Kidney capillary endothelial cell (primary cell): ENCODE measurements at places on chromosomes 6 and 20.

DNA sequence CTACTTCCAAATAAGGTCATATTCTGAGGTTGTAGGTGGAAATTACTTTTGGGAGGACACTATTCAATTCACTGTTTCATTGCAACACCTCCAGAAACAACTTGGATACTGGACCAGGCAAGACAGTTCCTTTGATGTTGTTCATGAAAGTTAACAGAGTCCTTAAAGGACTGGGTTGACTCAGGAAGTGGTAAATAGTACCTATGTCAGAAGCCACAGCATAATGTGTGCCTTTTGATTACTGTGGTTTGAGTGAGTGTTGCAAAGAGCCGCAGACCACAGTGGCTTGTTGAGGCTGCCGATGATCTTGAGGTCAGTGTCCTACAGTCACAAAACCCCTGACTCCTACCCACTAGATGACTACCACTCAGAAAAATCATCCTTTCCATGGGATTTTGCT, 10.9 kb downstream of the IL20RA start:
- no peak for DNase-seq

- no peak for DNase-seq
These were observed 240.8 kb downstream of the PLCB1 start for GRCh38 chr20:8372824-8373380.

DNA sequence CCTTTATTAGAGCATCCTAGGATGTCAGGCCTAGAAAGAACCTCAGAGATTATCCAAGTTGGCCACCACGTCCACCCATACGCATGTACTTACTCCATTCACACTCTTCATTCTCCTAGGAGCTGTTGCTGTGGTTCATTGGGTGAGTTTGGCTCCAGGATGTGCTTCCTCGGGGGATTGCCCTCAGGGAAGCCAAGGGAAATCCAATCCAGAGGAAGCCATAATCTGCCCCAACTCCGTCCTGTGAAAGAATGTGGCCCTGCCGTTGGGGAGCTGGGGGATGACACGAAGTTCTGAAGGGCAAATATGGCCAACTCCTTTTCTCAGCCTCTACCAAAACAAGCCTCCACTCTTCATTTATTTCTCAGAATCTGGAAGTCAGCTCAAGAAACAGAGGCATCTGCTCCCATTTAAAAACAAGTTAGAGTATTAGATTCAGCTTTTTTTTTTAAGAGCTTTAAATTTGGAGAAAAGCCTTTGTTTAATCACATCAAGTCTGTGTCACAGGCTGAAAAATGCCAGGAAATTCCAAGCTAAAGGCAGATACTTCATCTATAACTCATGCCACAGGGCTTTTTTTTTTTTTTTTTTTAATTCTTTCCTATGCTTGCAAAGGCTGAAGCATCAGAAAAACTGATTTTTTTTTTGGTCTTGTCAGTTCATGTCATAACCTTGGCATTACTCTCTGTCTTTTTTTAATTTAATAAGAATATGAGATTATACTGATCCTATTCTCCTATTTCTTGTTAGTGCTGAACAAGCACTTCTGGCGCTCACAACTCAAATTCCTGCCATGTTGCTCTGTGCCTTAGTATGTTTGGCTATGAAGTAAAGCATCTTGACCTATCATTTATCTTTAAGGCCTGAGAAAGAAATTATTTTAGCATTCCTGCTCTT, 480.9 kb upstream of the MARCKS start:
- DNase-seq = peak; percentile 63

DNA sequence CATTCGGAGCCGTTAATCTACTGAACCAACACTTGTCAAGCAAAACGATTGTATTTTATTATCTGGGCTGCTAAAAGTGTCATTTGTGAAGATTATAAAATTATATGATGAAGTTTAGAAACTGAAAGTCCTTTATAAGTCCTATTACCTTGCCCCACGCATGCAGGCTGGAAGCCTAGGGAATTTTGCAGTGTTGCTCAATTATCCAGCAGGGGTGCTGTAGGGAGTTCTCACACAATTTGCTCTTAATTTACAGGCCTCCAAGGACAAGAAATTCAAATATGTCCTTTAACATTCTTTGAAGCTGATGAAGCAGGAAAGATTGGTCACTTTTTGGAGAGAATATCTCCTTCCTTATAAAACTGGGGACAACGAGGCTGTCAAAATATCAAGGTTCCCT, 368.9 kb downstream of the LMBRD1 start:
- no peak for DNase-seq

DNA sequence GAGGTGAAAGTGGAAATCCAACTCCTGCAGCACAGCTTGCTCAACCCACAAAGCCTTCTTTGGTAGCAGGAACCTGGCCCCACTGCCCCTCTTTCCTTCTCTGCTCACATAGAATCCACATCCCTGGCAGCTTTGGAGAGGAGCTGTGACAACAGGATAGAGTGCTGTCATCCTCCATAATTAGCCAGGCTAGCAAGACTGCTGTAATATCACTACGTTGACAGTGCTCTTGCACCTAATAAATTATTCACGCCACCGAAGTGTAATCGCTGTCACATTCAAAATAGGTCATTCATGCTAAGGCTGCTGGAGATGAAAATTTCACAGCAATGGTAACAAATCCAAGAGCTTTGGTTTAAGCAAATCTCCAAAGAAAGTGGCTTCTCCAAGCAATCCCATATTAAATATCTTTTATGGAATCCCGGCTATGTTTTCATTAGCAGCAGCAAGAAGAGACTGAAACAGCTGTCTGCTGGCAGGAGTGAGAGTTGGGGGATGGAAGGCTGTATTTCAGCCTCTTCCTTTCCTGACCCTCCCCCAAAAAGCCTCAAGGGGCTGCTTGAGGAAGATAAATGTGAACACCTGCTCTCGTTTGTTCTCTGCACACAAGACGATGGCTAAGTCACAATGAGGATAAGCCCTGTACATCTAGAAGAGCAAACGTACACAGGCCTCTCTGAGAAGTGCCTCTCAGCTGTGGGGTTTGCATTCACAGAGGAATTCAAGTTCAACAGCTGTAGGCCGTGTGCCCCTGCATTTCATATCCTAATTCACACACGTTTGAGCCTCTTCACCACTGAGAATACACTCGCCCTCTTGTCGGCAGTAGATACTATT, 16.5 kb downstream of the RIPOR2 start:
- DNase-seq = no peak

DNA sequence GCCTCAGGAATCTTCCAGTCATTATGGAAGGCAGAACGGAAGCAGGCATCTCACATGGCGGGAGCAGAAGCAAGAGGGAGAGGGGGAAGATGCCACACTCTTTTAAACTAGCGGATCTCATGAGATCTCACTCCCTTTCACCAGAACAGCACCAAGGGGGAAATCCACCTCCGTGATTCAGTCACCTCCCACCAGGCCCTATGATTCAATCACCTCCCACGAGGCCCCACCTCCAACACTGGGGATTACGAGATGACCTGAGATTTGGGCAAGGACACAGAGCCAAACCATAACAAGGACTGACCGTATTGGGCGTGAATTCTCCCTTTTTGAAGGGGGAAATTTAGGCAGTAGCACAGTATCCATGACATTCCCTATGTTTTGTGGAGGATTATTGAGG, 88.8 kb downstream of the TMEM170B start:
- no peak for DNase-seq

DNA sequence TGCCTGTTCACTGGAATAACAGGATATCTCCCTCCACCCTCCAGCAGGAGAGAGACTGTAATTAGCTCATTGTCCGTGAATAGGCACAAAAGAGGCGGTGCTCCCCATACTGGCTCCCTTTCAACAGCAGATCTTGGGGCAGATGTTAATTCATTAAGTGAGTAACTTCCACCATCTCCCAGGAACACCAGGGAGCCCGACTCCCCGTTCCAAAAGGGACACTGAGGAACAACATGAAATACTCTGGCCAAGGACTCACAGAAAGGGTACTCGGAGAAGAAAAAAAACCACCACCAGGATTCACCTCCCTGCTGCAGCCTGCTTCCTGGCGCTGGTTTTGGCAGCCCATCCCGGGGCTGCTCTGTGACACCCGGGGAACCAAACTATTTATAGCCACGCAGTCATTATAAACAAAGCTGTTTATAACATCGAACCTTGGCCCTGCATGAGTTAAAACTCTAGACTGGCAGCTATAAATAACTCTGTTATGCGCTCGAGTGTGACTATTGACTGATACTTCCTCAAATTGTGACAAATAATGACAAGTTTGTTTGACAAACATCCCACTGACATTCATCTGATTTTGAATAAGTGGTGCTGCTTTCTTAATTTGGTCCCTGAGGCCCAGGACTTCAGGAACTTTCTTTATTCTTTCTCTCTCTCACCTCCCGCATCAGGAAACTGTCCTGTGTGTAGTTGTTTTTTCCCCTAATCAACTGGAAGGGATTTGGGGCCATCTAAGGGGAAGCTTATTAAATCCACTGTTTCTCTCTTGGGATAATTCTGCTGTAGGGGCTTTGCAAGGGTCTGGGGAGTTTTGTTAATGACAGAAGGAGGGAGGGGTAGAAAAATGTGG, 521.6 kb downstream of the CD83 start:
- DNase-seq = peak; percentile 80

- no peak for DNase-seq
These were observed 249.8 kb downstream of the SAMD5 start for GRCh38 chr6:147758303-147758702.

GRCh38 chr6:52726741-52727535, 36.3 kb downstream of the GSTA2 start:
- no peak for DNase-seq

DNA sequence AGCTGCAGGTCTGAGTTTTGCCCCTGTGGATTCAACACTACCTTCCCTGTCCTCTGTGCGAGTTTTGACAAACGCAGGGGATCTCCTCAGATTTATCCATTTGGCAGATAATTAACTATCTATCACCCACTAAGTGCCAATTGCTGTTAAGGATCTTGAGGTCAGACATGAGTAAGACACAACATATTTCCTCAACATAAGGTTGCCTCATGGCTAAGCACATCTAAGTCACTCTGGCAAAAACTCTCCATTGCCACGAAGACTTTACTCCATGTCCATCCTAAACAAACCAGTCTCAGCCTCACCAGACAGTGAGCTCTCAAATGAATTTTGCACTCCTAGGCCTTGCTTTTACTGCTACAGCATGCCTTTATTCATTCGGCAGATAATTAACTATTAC, 408.4 kb downstream of the MAFB start:
- DNase-seq = no peak

GRCh38 chr6:166614171-166614583, 12.9 kb downstream of the RPS6KA2 start:
- no peak for DNase-seq

DNA sequence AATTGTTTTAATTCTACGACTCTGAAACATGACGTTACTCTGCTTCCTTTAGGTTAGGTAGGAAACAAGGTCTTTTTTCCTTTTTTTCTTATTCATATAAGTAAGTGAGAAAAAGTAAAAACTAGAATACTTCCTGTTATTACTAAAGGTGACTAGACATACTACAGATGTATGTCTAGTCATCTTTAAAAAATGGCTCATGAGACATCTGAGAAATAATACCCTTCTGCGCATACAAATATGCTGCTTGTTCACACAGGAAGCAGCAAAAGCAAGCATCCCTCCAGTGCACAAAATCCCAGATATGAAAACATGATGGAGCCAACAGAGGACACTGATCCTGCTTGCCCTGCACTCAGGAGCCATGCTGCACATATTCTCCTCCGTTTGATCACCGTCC, 699.1 kb downstream of the EPM2A start:
- peak; percentile 45 for DNase-seq

DNA sequence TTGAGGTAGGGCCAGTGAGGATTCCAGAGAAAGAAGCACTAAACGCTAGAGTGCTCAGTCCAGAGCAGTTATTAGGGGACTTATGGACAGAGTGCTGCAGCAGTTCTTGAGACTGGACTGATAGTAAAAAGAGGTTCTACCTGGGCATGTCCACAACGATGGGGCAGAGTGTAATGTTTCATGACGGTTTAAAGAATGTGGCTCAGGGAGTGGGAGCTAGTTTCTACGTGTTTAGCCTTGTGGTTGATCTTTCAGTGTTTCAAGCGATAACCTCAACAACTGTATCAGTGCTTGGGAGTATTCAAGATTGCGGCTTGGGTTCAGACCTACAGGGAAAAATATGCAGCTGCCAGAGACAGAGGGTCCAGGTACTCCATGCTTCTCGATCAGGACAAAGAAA, 67.1 kb downstream of the TULP4 start:
- DNase-seq = no peak

- no peak for DNase-seq
These were observed 1202.0 kb upstream of the ADGRB3 start for GRCh38 chr6:67433124-67433523.

GRCh38 chr20:64247970-64248841, 7.3 kb upstream of the PCMTD2 start:
- DNase-seq = no peak

DNA sequence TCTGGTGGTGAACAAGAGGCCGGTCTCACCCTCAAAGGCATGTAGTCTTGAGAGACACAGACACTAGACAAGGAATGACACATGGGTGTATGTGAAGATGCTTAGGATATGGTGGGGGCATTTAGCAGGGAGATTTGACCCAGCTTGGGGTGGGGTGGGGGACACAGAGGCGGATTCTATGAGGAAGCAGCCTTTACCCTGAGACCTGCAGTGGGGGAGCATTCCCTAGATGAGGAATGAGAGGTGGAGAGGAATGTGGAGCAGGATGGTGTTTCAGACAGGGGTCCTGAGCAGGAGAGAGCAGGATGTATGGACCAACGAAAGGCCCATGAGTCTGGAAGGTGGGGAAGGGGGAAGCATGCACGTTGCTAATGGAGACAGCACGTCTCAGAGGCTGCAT, 57.8 kb downstream of the PHACTR3 start:
- no peak for DNase-seq

- no peak for DNase-seq
These were observed 11.7 kb upstream of the HCK start for GRCh38 chr20:32040142-32040953.

- DNase-seq = no peak
These were observed 204.5 kb downstream of the PREX1 start for GRCh38 chr20:48623176-48623905.

- peak; percentile 96 for DNase-seq
These were observed 37.5 kb upstream of the IER3 start for GRCh38 chr6:30781743-30782424.

- DNase-seq = no peak
These were observed 50.1 kb upstream of the RNF24 start for GRCh38 chr20:4065391-4065844.

DNA sequence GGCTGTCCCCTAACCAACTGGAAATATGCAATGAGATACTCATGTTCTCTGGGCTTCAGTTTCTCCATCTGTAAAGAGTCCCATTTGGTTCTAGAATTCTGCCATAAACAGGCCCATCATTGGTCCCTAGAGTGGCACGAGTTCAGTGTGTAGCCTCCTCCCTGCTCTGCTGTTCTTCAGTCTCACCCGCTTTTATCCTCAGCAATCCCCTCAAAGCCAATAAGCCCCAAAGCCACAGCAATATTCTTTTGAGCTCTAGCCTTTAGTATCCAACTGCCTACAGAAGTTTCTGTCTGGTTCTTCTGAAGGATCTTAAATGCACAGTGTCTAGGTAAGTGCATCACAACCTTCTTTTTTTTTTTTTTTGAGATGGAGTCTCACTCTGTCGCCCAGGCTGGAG, 9.8 kb upstream of the MRPS18A start:
- DNase-seq = no peak

DNA sequence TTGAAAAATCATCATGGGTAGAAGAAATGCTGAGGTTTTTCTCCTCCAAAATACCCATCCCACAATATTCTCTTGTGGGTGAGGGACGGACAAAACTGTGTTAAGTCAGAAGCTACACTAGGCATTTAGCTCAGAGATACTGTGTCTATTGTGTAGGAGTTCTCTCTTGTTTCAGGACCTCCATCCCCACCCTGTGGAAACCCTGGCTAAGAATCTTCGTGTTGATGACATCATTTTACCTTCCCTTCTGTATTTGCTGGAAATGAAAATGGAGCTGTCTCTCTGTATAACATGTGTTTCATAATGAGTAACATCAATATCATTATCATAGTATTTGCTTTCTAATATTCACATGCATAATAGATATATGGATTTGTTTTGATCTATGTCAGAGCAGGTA, 1193.0 kb upstream of the CITED2 start:
- DNase-seq = no peak
